WTC11 (cell line): ENCODE measurements at places on chromosomes 16 and 17.

GRCh38 chr16:53370827-53371226 lies 63.4 kb upstream of the RBL2 start:
- peaks cover 4% of the 10 kb centered on the region; the same call in 1 of the 2 replicates for H3K36me3 ChIP-seq
- H3K4me1 ChIP-seq, result no peaks in the 10 kb centered on the region
- no peak for DNase-seq

GRCh38 chr16:51153577-51154031 lies 2.5 kb upstream of the SALL1 start:
- peak overlapping the region; percentile 96 for H3K27ac ChIP-seq
- peak; percentile 44 for DNase-seq
- peaks cover 2% of the 10 kb centered on the region; the same call in 1 of the 2 replicates for H3K36me3 ChIP-seq
- peak overlapping the region; percentile 91 for H3K4me3 ChIP-seq
- H3K4me1 ChIP-seq, result peaks cover 45% of the 10 kb centered on the region
- peaks cover 32% of the 10 kb centered on the region for H3K27me3 ChIP-seq

- H3K27ac ChIP-seq, result peak overlapping the region; percentile 17; the same call in 1 of the 2 replicates
- H3K36me3 ChIP-seq, result no peaks in the 10 kb centered on the region
- H3K27me3 ChIP-seq, result no peaks in the 10 kb centered on the region
- peaks cover 7% of the 10 kb centered on the region for H3K4me1 ChIP-seq
These were observed 121.5 kb downstream of the STXBP4 start for GRCh38 chr17:55090079-55090492.

GRCh38 chr17:47254403-47254943 lies 846 bp downstream of the ITGB3 start:
- no peak overlapping the region for H3K27ac ChIP-seq
- peak overlapping the region; percentile 99 for H3K4me3 ChIP-seq
- no peaks in the 10 kb centered on the region for H3K36me3 ChIP-seq
- DNase-seq, result no peak
- H3K4me1 ChIP-seq, result peaks cover 50% of the 10 kb centered on the region
- H3K27me3 ChIP-seq, result peaks cover 61% of the 10 kb centered on the region

GRCh38 chr17:83076938-83077337 lies 2.5 kb upstream of the METRNL start:
- H3K27me3 ChIP-seq, result peaks cover 30% of the 10 kb centered on the region
- H3K36me3 ChIP-seq, result no peaks in the 10 kb centered on the region
- no peak overlapping the region for H3K4me3 ChIP-seq

DNA sequence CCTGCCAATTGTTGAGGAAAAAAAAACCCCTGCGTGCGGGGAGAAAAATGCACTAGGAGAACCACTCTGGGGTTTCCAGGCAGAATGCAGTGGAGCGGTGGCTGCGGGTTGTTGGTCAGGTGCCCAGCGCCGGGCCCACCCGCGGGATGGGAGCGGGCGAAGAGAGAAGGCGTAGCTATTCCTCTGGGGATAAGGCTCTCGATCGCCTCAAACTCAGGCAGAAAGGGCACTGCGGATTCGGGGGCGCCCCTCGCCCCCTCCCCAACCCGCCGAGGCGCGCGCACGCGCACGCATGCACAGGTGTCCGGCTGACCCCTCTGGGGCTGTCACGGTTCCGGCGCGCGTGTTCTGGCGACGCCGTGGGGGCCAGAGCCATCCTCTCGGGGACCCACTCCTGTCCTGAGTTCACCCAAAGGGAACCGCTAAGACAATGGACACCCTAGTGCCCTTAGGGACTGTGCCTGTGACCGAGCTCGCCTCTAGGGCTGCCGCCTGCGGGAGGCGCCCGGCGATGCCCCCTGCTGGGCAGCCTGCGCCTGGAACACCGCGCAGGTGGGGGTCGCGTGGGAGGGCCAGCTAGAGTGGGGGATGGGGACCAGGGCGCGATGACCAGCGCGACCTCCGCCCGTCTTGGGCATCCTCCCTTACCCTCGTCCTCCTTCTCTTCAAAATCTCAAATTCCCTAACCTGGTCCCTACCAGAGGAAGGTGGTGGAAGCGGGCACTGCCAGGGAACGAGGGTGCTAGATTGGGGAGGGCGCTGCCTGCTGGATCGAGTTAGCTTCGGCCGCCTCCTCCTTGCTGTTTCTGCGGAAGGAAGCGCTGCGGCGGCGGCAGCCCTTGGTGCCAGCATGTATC lies 14.4 kb upstream of the CBX8 start:
- peak overlapping the region; percentile 62 for H3K4me3 ChIP-seq
- peaks cover 92% of the 10 kb centered on the region for H3K27me3 ChIP-seq
- H3K4me1 ChIP-seq, result peaks cover 36% of the 10 kb centered on the region
- H3K36me3 ChIP-seq, result peaks cover 4% of the 10 kb centered on the region; the same call in 1 of the 2 replicates
- no peak for DNase-seq
- no peak overlapping the region for H3K27ac ChIP-seq

- peaks cover 8% of the 10 kb centered on the region; the same call in 1 of the 2 replicates for H3K27me3 ChIP-seq
- DNase-seq, result no peak
- H3K4me1 ChIP-seq, result peaks cover 25% of the 10 kb centered on the region
- H3K4me3 ChIP-seq, result no peak overlapping the region
- no peak overlapping the region for H3K27ac ChIP-seq
These were observed 12.3 kb upstream of the TFAP4 start for GRCh38 chr16:4285167-4285566.
